Effector memory CD8-positive, alpha-beta T cell (primary cell): ENCODE measurements at places on chromosomes 11 and 22.

GRCh38 chr22:21446128-21446826 lies 20.9 kb upstream of the TMEM191C start:
- no peak for DNase-seq

GRCh38 chr22:23119494-23120414 lies 22.0 kb downstream of the RSPH14 start:
- peak; percentile 47 for DNase-seq

DNA sequence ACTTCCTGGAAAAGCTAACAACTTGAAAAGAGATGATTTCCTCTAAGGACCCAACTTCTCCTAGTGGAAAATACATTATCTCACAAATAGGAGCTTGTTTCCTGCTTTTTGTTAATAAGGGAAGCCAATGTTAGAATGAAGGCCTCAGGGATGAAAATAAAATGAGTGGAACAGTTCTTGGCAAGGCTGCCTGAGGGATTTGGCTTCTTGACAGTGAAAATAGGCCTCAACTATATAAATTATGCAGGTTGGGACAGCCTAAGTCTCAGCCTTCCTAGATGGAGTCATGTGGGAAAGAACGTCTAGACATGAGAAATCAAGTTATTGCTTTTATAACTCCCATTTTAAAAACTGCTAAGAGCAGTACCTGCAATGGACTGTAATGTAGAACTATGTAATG lies 92.8 kb upstream of the FIBIN start:
- no peak for DNase-seq

GRCh38 chr22:45672564-45673481 lies 1.2 kb downstream of the ATXN10 start:
- DNase-seq: no peak

GRCh38 chr11:74672956-74673692 lies 58.1 kb downstream of the CHRDL2 start:
- DNase-seq: no peak

GRCh38 chr11:1854949-1855885 lies 2.3 kb downstream of the LSP1 start:
- no peak for DNase-seq
